NCI-H2081 (cell line): ENCODE measurements at places on chromosomes 16 and 17.
A peak's percentile ranks its signal among the peaks of the same experiment; 100 is the strongest.

- no peak for DNase-seq
These were observed at the start of gene CDYL2 for GRCh38 chr16:80804526-80805383. Gene CDYL2, minus strand, starts transcription at chr16:80804598. Its CDS starts 425 bp downstream, at chr16:80804173.

- DNase-seq = peak; percentile 61
These were observed 143.9 kb downstream of the SNX29 start for GRCh38 chr16:12120217-12120981.

DNA sequence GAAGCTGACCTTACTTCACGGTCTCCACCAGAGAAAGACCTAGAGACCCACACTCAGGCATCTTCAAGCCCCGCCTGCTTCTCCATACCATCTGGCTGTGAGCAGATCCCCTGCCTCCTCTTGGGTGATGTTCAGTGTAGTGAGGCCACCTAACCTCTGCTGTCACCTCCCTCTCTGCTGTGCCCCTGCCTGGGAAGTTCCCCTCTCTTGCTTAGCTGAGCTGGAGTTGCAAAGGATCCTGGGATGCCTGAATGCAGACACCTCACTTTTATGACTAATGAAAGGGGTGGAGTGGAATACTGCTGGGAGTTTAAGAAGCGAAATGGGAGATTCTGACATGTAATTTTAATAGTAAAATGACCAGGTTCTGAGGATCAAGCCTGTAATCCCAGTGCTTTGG, 5.8 kb downstream of the IRX3 start:
- no peak for DNase-seq

GRCh38 chr17:62755141-62755851, 52.8 kb downstream of the MARCHF10 start:
- DNase-seq = no peak

- no peak for DNase-seq
These were observed 43.2 kb downstream of the RPH3AL start for GRCh38 chr17:309361-309888.
